Kidney tubule cell (primary cell): ENCODE measurements at places on chromosomes 6 and 20.

- no peak for DNase-seq
Observed at GRCh38 chr6:41548098-41548840, 2.1 kb downstream of the FOXP4 start.

DNA sequence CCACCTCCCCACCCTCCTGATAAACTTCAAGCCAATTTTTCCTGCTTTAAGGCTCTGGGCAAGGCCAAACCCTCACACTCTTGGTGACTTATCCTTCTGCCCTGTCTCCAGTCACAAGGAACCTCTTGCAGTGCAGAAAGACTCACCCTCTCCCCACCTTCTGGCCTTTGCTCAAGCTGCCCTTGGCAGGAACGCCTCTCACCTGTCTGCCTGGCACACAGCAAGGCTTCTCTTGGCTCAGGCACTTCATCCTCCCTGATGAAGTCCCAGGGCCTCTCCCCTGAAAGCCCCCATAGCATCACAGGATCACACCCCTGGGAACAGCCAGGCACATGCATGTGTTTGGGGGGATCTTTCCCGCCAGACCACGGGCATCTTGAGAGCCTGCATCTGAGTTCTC is 68.8 kb upstream of the NNAT start:
- no peak for DNase-seq

- no peak for DNase-seq
Observed at GRCh38 chr20:51826372-51826771, 24.1 kb upstream of the SALL4 start.

DNA sequence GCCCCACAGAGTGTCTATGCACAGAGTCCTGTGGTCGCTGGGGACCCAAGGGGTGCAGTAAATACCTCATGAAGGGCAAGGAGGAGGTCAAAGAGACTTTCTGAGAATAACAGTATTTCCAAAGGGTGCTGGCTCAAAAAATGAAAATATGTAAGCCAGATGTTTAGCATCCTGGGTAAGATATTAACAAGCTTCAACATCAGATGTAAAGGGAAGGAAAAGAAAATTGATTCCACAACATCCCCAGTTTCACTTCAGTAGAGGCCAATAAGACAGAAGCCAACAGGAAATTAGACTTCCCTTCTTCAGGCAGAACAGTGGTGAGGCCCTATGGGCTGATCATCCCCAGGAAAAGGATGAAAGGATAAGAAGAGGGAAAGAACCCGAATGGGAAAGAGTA is 434.7 kb downstream of the PRKN start:
- no peak for DNase-seq

- DNase-seq, result no peak
Observed at GRCh38 chr6:113960795-113961194, 10.2 kb downstream of the HDAC2 start.

DNA sequence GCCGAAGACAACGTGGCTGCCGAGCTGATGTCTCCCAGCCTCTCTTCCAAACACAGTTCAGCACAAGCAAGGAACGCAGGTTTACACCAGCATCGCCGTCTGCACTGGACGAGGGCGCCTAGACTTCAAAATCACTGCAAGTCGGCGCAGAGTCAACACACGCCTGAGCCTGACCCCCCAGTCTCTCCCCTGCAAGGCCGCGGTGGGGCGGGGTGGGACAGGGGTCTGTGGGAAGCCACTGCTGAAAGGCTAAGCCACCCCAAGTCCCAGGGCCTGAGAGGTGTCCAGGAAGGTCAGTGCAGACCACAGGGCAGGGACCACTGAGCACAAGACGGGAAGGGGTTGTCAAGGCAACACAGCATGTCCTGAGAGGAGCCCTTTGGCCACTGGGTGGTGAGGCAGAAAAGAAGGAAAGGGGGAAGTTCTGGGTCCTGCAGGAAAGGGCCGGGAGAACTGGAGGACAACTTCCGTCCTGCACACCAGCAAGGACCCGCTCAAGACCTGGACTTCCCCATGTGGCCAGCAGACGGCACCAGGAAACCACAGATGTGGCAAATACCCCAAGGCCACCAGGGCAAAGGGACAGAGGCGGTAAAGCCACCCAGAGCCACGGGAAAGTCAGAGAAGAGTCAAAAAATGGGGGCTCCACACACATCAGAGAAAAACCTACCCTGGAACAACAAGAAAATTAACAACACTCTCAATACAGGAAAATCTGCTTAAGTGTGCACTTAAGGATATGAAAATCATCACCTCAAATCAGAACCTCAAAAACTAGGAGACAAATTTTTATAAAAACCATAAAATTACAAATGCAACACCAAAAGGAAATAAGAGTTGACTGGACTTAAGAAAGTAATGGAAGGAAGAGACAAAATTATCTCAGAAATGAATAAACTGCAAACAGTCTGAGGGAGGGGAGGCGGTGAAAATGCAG is 84.8 kb downstream of the TAF4 start:
- DNase-seq, result peak; percentile 23

GRCh38 chr6:43728586-43728985 is 41.0 kb upstream of the MRPS18A start:
- peak; percentile 79 for DNase-seq

DNA sequence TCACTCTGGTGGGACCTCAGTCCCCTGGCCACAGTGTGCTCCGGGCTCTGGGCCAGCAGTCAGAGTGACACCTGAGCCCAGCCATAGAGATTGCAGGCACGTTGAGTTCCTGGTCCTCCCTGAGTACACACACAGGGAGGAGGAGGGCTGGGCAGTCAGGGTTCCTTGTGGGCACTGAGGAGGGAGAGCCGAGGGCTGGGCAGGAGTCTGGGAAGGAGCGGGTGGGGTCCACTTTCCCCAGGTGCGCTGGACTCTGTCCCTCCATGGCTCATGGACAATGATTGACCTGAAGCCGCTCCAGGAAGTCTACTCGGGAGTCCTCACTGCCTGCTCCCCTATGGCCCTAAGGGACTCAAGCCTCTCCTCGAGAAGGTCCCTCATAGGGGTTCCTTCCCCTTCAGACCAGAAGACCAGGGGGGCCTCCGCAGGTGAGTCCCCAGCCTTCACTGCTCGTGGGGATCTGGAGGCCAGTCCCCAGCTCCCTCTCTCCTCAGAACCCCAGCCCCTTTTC is 1.1 kb downstream of the SLC44A4 start:
- peak; percentile 65 for DNase-seq

DNA sequence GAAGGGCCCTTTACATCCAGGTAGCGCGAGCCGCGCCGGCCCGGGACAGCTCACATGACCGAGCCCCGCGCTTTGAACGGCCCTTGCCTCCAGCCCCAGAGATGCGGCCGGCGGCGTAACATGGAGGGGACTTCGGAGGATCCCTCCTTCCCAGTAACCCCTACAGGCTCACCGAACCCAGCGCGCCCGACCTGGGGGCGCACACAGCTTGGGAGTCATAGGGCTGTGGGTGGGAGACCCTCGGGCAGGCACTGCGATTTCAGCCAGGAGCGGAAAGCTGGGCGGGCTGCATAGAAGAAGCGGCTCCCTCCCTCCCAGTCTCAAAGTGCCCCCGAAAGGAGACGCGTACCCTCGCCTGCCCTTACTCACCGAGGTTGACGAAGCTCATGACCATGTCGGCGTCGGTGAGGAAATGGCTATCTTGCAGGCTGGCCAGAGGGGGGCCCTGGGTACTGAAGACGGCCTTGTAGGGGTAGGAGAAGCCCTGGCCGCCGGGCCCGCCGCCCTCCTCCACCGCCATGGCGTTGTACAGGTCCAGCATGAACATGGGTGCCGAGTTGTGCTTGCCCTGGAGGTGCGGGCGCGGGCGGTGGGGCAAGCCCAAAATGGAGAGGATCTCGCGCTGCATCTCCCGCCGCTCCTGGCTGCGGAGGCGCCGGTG is 975 bp downstream of the BMP7 start:
- no peak for DNase-seq

DNA sequence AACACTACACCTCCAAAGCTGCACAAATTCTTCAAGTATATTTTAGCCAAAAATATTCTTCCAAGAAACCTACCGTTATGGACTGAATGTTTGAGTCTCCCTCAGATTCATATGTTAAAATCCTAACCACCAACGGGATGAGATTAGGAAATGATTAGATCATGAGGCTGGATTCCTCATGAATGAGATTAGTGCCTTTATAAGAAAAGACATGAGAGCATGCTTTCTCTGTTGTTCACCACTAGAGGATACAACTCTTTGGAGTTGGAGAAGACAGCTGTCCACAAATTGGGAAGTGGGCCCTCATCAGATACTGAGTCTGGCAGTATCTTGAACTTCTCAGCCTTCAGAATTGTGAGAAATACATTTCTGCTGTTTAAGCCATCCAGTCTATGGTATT is 7.1 kb upstream of the SLC17A4 start:
- DNase-seq, result no peak

DNA sequence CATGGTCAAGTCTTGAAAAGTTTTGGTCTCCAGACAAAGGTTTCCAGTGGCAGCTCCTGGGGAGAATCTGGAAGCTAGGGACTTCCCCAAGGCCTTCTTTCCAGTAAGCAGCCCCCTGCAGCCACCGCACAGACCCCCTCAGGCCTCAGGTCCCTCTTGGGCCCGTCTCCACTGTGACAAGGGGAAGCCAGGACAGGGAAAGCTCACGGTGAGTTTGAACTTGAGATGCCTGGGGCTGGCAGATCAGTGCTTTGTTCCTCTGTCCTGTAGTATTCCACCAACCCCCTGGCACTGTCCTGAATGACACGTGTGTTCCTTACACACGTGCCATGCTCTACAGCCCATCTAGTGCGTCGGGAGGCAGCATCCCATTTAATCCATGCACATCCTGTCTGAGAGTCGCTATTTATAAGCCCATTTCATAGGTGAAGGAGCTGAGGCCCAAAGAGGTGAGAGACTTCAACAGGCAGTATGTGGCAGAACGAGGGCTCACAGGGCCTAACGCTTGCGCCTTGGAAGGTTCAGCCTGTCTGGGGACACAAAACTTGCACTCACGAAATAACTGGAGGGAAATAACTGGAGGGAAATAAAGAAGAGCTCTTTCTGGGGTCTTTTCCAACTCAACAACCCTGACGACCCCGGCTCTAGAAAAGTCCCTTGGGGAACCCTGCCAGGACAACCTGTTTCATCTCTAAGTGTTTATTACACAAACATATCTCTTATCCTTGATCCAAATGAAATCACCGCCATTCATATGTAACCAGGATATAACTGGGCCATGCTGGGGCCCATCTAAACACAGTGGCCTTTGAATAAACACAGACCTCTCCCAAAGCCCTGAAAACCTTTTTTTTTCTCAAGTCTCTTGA is 123.0 kb downstream of the BANF2 start:
- DNase-seq, result no peak

GRCh38 chr20:8002056-8002455 is 17.5 kb downstream of the TMX4 start:
- DNase-seq, result no peak

DNA sequence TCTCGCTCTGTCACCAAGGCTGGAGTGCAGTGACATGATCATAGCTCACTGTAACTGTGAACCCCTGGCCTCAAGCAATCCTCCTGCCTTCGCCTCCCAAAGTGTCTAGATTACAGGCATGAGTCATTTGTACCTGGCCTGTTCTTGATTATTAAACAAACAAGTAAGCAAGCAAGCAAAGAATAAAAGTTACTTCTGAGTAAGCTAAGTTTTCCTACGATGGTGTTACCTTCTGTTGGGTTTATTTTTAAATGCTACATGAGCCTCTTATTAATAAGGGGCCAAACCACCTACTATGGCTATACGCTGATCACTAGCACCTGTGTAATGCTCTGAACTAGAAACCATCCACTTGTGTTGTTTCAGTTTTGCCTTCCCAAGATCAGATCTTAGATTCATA is 50.8 kb downstream of the IL22RA2 start:
- DNase-seq, result no peak

DNA sequence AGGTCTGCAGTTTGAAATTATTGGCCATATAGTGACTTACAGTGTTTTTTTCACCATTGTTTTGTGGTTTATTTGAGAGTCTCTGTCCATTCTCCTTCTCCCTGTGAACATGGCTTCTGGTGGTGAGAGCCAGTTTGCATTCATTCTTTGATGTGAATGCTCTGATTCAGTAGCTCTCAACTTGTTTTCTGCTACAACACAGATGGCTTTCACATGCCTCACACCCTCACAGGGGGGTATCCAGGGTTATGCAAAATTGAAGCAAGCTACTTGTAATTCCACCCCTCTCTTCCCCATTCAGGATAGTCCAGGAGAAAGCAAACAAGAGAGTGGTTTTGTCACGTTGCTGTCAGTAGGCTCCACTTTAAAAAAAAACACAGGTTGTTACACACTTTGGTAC is 55.6 kb downstream of the SLX4IP start:
- DNase-seq, result peak; percentile 52
